ENCODE measurements at places on chromosomes 16 and 17. TPM values are rescaled to one million over a fixed set of nuclear protein-coding genes. Genes with fewer than 3 reads are reported as not detected.

DNA sequence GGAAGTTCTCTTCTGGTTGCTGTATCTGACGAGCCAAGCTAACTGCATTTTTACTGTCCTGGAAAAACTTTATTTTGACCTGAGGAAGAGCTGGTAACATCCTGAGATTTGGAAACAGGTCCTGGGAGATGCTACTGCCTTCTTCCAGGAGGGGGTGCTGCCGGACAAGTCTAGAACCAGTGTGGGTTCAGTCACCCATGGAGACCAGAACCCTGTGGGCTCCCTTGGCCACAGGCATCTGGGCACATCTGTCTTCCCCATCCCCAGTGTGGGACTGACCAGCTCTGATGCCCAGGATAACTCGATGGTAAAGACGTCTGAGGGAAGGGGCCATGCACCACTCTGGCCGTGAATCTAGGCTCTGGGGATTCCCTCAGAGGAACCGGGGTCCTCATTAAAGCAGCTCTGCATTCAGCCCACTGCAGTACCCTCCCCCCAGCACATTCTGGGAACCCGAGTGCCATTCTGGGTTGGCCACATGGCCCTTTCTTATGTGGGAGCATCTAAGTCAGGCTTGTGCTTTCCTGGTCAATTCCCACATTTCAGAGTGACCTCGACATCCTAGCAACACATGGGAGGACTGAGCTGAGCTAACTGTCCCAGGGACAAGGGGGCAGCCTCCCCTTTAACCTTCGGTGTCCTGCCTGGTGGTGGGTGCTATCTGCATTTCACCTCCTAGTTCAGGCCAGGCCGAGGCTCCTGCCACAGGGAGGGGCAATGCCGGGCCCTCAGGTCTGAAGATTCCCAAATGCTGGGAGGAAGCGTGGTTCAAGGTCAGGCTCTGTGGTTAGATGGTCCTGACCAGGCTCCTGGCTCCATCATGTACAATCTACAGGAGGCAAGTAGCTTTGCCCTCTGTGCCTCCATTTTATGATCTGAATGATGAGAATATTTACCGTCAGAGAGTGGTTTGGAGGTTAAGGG is 6.4 kb downstream of the C16orf86 start:
- DNase-seq, result peak; percentile 48

GRCh38 chr17:62860962-62861873 is 53.1 kb upstream of the MARCHF10 start:
- no peak for DNase-seq

GRCh38 chr16:80875616-80876015 is 71.2 kb upstream of the CDYL2 start:
- DNase-seq, result no peak

DNA sequence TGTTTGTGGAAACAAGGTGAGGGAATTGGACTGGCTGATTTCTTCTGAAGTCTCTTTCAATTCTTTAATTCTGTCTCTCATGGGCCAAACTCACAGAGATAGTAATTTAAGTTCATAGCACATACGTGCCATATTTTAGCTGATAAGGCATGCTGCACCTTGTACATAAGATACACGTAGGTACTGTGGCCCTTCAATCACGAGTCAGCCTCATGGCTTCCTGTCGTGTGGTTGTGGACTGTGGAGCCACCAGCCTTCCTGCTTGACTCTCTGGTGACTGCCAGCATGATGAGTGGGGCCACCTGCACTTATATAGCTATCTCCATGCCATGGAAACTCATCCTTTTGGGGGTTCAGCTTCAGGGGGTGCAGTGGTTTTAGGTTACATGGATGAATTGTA is 25.1 kb downstream of the KSR1 start:
- peak; percentile 41 for DNase-seq

GRCh38 chr17:72839131-72839725 is 253.3 kb downstream of the SLC39A11 start:
- no peak for DNase-seq

DNA sequence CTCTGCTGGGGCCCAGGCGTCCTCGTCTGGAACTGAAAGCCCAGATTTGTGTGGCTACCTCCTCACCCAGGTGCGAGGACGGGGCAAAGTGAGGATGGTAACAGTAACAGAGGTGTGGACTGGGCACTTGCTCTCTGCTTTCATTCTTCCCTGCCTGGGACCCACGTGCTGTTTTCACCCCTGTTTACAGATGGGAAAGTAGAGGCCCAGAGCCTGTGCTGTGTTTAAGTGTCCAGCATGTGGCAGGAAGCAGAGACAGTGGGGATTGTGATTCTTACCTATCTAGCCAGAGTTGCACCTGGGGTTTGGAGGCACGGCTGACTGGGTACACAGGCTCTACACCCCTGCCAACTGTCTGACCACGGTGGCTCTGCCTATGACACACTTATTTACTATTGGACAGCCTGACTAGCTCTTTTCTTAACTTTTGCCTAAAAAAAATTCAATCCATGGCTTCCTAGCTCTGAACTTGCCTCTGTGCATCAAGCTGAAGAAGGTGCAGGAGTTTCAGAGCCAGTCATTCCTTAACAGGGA is 155.4 kb downstream of the CLEC16A start:
- no peak for DNase-seq

- no peak for DNase-seq
Observed at GRCh38 chr16:88784856-88785105, 239 bp downstream of the PIEZO1 start.

DNA sequence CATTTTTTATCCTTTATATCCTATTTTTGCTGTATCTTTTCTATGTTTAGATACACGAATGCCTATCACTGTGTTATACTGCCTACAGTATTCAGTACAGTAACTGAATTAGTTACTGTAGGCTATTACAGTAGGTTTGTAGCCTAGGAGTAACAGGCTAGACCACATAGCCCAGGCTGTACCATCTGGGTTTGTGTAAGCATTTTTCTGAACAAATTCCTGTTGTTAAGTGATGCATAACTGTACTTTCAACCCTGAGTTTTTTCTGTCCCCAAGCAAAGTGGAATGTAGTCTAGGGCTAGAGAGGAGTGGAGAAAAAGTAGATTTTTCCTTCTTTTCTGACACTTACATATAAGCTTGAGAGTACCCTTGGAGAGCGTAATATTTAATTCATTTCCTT is 282.1 kb downstream of the HS3ST3B1 start:
- no peak for DNase-seq

- DNase-seq, result no peak
Observed at GRCh38 chr16:12679660-12680272, 123.9 kb downstream of the CPPED1 start.

DNA sequence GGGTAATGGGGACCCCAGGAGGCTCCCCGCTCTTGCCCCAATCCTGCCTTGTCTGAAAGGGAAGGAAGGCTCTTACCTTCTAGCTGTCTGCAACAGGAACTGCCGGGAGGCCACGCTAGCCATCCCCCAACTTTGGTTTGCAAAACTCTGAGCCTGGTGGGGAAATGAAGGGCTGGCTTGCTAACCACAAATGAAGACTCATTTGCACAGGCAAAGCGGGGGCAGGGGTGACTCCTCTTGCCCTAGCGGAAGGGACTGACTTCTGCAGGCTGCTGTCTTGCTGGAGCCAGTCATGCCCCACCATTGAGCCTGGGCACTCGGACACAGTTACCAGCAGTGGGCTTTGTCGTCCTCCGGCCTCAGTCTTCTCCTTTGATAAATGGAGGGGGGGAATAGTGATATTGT is 52.6 kb downstream of the PLCG2 start:
- peak; percentile 69 for DNase-seq

- DNase-seq, result no peak
Observed at GRCh38 chr17:54814371-54814770, 86.3 kb upstream of the TOM1L1 start.

- no peak for DNase-seq
Observed at GRCh38 chr16:84868829-84869472, 49.2 kb downstream of the CRISPLD2 start.

DNA sequence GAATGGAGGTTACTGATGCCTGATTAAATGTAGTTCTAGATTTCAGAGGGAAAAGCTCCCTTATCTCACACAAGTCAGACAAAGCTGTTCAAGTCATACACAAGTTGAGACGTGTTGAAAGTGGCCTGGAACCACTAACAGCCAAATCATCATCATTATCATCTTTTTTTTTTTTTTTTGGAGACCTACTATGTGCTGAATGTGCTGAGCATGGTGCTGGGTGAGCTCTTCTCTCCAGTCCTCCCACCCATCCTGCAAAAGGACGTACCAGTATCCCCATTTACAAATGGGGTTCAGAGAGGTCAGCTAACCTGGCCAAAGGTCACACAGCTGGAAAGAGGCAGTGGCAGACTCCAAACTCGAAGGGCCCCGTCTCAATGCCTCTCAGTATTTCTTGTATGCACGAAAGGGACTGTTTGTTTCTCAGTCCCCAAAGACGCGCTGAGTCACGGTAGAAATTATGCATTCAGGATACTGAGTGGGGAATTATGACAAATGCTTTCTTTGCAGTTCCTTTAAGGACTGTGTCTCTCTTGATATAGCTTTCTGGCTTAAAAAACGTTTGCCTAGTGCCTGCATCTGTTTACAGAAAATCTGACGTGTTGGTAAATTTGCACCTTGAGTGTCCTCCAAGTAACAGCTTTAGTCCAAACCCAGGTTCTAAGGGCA is 235.5 kb downstream of the XYLT1 start:
- DNase-seq, result no peak

IRF8 gene
- total RNA-seq, result 230 TPM

FBXW10 gene
- total RNA-seq, result not detected

TMEM98 gene
- total RNA-seq, result not detected

SEPTIN1 gene
- 162 TPM for total RNA-seq

FA2H gene
- total RNA-seq, result not detected

ST6GALNAC1 gene
- not detected for total RNA-seq
